ENCODE measurements at places on chromosomes 7 and 10.

DNA sequence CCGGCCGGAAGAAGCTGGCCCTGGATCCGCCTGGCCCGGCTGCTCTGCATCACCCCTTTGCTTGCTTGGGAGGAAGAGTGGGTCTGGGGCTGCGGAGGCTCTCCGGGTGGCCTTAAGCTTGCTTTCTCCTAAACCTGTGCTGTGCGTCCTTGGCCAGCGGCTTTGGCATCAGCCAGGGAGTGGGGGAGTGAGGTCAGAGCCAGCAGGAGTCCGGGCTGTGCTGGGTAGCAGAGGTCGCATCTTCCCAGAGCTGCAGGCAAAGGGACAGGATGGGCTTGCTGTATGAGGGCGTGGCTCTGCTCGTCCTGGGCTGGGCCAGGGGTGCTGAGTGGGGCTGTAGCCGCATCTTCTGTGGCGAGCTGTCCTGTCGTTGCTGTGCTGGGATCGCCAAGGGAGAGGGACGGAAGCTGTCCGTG, 21.1 kb downstream of the BNIP3 start:
- no peak for DNase-seq

DNA sequence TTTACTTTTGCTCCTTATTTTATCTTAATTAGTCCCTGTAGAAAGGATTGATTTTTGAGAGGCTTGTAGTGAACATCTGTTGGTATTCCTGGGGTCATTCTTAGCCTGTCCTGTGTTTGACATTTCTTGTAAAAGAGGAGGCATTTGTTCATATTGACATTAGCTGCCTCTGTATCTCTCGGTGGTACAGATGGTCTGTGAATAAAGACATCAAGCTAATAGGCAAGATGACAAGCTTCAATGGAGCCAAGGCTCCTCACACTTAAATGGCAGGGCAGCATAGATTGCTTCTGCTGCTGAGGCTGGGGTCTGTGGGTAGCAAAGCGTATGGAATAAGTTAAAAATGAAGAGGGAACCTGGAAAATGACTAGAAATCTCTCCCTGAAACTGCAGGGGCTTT, 687.6 kb downstream of the LRMDA start:
- no peak for DNase-seq

- no peak for DNase-seq
Measured at GRCh38 chr10:101671453-101671852, 23.5 kb downstream of the FBXW4 start.

GRCh38 chr10:55519264-55519663, 718.2 kb upstream of the PCDH15 start:
- DNase-seq = no peak

DNA sequence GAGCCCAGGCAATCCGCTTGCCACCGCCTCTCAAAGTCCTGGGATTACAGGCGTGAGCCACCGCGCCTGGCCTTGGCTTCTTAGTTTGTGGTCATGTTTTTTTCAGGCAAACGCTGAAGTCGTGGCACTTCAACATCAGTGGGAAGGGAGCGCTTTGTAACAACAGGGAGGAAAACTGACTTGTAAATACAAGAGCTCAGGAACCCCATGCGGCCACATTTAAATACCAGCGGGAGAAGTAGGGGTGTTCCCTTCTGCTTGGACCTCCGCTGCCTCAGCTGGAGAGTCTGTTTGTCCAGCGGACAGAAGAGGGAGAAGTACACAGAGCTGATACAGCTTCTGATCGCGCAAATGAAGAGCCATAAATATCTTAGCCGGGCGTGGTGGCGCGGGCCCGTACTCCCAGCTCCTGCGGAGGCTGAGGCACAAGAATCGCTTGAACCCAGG, 108.7 kb upstream of the KMT2C start:
- no peak for DNase-seq

GRCh38 chr7:112293416-112293815, 86.9 kb downstream of the ZNF277 start:
- no peak for DNase-seq

DNA sequence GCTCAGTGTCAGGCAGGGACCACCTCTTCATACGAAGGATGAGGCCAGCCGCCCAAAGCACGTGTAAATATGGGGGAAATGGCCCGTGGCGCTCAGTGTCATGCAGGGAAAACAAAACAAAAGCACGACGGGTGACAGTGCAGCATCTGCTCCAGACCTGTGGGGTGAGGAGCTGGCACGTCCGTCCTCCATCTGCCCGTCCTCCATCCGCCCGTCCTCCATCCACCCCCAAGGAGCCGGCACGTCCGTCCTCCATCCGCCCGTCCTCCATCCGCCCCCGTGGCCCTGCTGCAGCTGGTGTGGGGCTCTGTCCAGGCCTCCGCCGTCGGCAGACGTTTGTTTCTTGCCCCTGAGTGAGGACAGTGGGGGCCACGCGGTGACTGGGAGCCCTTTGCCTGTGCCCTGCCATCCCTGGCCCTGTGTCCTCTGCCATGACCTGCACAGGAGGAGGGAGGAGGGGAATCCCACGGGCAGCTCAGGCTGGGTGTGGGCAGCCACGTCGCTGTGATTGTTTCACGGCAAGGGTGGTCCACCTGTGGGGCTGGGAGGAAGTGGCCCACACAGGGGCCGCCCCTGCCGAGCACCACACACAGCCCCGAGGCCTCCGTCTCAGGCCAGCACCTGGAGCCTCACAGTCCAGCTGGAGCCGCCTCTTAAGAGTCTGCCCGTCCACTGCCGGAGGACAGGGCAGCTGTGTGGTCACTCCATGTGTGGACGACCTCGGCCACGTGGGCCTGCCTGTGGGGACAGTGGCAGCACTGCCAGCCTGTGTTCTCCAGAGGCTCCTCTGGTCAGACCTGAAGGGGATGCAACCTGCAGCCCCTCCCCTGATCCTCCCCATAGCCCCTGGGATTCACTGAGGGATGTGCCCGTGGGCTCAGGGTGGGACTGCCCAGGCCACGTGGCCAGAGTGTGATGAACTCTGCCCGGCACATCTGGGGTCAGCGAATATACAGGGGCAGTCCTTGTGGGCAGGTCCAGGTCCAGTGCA, 38.2 kb upstream of the DPYSL4 start:
- DNase-seq = no peak

- no peak for DNase-seq
Measured at GRCh38 chr7:152931633-152932032, 172.1 kb downstream of the ACTR3B start.

- DNase-seq = no peak
Measured at GRCh38 chr10:70679498-70679897, 7.2 kb downstream of the ADAMTS14 start.

DNA sequence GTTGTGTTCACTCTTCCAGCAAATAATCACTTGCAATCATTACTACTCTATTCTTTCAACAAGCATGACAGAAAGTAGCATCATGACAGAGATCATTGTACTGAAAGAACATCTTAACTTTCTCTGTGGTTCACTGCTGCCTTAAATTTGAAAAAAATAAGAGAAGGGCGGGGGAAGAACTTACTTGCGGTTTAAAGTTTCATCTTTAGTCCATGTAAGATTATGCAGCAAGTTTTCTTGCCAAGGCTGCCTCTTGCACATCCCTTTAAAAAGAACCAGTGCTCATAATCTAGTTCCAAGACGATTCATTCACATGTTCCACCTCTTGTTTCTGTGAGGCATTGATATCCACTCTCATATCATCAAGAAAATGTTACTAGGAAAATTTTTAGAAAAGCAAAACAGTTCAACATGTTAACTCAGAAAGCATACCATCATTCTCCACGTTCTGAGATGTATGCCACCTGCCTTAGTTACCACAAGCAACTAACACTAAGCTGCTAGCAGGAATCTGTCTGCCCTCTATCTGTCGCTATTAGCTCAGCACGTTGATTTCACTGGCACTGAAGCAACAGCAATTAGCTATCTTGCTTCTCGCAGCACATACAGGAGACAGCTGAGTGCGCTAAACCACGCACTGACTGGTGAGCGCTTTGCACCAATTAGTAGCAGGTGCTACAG, at the start of gene PCDH15:
TSS of gene PCDH15 (minus strand) at position 491 of the 681 bp plus-strand sequence. CDS start 136,969 bp downstream, outside the sequence.
- DNase-seq = no peak

DNA sequence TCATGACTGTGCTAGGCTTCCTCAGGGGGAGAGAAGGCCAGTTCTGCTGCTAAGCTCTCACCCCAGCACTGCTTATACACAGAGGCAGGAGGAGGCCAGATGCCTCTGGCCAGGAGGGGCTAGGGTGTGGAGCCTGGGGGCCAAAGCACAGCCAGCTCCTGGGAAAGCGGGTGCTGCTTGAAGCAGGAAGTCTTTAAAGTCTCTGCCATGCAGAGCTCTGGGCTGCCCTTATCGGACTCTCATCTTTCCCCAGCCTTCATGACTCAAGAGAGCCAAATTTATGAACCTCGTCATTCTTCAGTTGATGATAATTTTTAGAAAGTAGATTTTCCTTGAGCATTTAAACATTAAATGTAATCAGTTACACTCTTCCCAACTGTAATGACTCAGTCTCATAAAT, 11.2 kb upstream of the TSPAN14 start:
- no peak for DNase-seq

DNA sequence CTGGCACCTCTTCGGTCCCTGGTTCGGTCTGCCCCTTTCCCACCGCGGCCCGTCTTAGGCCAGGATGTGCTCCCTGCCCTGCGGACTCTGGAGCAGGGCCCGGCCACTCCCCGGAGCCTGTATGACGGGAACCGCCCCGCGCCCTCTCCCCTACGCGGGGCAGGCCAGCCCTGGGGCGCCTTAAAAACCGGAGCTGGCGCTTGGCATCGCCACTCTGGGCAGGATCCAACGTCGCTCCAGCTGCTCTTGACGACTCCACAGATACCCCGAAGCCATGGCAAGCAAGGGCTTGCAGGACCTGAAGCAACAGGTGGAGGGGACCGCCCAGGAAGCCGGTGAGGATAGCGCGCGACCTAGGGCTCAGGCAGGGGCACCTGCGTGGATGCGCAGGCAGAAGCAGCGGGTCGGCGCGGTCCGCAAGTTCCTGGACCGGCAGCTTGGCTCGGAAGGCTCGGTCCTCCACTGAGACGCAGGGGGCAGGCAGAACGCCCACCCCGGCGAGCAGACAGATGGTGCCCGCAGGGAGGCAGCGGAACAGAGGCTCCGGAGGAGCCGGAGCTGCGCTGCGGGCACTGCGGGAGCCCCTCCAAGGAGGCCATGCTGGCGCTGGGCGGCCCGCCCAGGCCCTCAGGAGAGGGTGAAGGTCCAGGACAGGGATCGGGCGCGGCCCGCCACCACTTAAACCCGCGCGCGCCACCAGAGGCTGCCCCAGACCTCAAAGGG, at the start of gene ADIRF:
TSS of gene ADIRF (plus strand) at position 212 of the 723 bp plus-strand sequence. CDS start at position 275, 63 bp downstream.
- DNase-seq = no peak

- DNase-seq = no peak
Measured at GRCh38 chr10:117136391-117136975, 1.6 kb downstream of the VAX1 start.

DNA sequence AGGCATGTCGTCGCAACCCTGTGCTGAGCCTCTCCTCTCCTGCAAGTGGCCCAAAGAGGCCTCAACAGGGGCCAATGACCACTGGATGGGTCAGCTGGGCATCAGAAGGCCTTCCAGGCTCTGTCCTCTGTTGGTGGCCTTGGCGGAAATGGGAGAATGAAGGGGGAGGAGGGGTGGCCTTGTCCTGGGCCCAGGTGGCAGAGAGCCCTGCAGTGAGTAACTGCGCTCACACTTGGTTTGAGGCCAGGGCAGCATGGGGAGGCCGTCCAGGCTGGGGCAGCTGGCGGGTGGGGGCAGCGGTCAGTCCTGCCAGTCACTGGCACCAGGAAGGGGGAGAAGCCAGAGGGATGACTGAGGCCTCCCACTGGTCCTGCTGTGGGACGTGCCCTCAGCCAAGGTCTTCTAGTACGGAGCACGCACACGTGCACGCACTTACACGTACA, 59.8 kb downstream of the LHPP start:
- DNase-seq = no peak

DNA sequence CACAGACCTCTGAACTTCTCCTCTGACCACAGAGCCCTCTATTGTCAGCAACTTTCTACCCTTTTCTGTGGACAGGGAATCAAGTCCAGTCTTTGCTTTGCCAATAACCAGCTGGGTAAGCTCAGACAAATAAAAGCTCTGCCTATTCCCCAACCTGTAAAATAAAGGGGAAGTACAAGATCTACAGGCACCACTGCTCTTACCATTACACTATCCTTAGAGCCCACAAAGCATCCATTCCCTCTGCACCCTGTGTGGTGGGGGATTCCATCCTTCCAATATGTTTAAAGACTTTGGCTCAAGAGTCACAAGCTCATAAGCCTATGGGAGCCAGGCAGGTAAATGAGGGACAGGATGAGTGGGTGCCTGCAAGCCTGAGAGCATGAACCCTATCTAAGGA, 88.2 kb downstream of the PARD3 start:
- no peak for DNase-seq

- peak; percentile 41 for DNase-seq
Measured at GRCh38 chr7:1922071-1922869, 252.2 kb downstream of the ELFN1 start.

GRCh38 chr10:103562383-103562782, 68.9 kb downstream of the NEURL1 start:
- no peak for DNase-seq

DNA sequence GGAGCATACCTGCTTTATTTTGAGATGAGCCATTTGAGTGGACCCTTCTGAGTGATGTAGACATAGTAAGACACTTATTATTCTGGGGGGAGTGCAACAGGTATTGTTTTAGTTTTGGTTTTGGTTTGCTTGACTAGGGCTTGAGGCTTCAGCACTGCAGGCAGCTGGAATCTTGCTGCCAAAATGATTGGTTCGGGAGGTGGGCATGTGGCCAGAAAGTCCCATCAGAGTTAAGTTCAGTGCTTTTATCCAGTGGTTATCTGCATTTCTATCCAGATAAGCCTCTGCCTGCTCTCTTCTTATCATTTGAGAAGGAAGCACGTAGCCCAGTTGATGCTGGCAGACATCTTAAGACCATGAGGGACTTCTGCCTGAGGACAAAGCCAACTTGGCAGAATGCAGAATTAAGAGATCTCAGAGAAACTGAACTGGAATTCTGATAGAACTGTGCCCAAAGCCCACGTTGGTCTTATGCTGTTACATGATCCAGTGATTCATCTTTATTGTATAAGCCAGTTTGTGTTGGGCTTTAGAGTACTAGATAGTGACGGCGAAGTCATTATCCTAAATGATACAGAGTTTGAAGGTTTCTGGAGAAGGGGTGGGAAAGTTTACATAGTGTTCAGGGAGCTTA, 9.6 kb upstream of the JAZF1 start:
- no peak for DNase-seq

DNA sequence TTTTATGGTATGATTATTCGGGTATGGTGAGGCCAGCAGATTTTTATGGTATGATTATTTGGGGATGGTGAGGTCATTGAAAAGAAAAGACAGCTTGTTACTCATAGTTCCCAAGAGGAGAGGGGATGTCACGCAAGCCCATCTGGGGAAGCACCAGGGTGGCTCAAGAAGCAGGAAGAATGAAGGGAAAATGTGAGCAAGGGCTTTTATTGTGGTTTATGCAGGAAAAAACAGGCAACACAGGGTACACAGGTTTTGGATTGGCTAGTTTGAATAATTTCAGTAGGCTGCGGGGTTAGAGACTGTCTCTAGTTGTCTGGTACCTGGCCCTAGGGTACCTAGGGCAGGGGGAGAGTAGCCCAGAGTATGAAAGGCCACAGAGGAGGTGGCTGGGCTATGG, 26.8 kb upstream of the DGKI start:
- DNase-seq = no peak

- DNase-seq = no peak
Measured at GRCh38 chr7:108722561-108722960, 152.9 kb downstream of the DNAJB9 start.
